SJCRH30 (cell line): ENCODE measurements at places on chromosomes 3 and 15. TPM values are rescaled to one million over a fixed set of nuclear protein-coding genes. Genes with fewer than 3 reads are reported as not detected.

DNA sequence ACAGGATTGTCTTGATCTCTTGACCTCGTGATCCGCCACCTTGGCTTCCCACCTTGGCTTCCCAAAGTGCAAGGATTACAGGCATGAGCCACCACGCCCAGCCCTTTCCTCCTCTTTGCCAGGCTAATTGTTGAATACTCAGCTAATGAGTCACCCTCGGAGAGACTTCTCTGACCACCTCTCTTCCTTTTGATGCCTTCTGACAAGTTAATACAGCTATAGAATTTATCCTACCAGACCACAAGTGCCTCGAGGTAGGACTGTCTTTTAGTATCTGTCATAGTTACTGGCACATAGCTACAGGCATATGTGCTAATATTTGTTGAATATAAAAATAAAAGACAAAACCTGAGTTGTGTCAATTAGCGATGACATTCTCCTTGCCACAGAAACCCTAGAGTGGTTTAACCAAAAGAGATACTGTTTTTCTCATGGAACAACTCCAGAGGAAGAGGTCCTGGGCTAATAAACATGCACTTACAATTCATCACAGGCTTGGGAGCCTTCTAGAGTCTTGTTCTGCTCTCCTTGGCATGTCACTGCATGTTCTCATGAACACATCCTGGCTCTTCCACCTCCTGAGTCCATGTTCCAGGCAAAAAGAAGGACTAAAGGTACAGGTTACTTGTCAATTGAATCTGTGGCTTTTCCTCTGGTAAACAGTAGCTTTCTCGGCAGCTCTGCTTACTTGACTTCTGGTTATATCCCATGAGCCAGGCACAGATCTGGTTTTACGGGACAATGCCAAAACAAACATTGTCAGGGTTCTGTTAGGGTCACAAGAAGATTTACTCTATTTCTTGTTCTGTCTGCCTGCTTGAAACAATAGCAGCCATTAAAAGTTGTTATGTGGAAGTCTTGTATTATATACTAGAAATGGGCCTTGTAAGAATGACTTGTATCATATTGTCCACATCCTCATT is 332.3 kb downstream of the THSD4 start:
- DNase-seq: no peak

DNA sequence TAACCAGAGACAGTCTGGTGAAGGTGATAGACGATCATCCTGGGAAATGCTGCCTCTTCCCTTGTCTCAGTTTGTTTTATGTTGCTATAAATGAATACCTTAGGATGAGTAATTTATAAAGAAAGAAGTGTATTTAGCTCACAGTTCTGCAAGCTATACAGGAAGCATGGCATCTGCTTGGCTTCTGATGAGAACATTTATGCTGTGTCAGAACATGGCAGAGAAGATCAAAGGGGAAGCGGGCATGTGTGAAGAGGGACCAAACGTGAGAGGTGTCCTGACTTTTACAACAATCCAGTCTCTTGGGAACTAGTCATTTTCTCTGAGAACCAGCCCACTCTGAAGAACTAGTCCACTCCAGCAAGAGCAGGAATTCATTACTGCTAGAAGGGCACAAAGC is 9.6 kb downstream of the CMC1 start:
- DNase-seq: no peak

DNA sequence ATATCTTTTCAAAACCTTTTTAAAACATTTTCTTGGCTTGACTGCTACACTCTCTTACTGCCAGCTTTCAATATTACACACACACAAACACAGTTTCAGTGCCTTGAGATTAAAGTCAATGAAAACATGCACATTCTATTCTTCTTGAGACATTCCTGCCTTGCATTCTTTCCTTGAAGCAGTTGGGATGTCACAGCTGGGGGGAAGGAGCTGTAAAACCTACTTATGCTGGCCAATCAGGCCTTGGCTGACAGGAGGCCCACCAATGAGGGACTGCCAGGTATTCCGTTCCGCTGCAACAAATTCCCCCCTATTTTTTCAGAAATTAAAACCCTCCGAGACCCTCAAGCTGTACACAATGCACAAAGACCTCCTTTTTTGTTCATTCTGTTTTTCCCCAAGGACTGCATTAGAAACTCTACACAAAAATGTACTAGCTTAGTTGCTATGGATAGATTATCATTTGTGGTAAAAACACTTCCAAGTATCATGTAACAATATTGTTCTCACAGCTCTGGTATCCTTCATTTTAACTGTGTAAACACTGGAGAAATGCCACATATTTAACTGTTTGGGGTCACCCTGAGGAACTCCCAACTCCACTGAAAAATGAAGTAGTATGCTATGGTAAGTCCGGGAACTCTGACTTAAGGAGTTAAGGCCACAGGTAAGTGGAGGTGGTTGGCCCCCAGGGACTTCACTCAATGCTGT is 18.5 kb downstream of the FSTL1 start:
- peak; percentile 55 for DNase-seq

GRCh38 chr3:58900386-58900785 is 149.4 kb downstream of the CFAP20DC start:
- DNase-seq: no peak

GRCh38 chr15:81596159-81596865 is 222.3 kb upstream of the TMC3 start:
- DNase-seq: no peak

DNA sequence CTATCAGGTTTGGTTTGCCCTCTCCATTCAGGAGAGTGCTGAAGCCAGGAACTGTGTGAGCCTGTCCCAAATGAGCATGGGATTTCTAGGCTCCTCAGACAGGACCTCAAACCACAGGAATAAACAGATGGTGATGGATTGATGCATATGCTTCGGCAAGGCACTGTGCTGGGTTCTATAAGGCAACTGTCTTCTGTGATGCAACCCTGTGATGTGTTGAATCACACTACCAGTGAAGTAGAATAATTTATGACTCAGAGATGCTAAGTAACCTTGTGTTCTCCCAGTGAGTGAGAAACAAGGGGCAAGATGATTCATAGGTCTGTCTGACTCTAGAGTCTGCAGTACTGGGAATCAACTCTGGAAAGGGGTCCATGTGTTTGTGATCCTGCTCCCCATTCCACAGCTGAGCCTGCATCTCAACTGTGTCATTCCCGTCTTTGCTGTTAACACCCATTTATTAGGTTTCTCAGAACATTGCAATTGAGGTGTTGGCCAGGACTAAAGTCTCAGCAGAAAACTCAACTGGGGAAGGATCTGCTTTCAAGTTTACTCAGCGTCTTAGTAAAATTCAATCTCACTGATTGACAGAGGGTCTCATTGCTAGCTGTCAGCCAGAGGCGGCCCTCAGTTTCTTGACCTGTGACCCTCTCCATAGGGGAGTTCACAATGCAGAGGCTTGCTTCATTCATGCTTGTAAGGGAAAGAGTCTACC is 510.1 kb upstream of the CFAP20DC start:
- peak; percentile 20 for DNase-seq

DNA sequence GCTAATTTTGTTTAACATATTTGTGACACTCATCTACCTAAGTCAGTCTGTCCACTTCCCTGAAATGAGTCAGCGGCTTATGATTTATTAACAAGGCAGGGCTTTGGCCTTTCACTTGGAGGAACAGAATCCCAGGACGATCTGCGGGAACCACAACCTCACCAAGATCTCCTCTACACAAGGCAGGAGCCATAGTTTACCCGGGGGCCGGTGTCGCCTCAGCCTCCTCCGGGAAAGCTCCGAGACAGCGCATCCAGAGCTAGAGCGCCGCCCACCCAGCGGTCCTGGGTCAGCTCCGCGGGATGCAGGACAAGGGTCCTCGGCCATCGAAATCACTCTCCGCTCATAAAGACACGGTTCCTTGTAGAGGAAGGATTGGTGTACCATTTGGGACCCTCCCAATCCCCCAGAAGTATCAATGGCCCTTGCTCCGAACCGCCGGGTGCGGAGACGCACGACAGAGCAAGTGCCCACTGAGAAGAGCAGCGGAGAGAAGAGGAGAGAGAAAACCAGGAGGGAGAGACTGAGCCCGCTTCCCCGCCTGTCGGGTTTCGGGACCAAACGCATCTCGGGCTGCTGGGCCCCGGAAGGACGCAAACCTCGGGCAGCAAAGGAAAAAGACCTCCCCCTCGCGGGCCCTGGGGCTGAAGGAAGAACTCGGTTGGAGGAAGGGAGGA is 13.1 kb upstream of the ALCAM start:
- no peak for DNase-seq

- no peak for DNase-seq
Measured at GRCh38 chr3:176661432-176661964, 535.8 kb downstream of the TBL1XR1 start.

GRCh38 chr3:123072152-123072551 is 5.3 kb downstream of the PDIA5 start:
- no peak for DNase-seq

DNA sequence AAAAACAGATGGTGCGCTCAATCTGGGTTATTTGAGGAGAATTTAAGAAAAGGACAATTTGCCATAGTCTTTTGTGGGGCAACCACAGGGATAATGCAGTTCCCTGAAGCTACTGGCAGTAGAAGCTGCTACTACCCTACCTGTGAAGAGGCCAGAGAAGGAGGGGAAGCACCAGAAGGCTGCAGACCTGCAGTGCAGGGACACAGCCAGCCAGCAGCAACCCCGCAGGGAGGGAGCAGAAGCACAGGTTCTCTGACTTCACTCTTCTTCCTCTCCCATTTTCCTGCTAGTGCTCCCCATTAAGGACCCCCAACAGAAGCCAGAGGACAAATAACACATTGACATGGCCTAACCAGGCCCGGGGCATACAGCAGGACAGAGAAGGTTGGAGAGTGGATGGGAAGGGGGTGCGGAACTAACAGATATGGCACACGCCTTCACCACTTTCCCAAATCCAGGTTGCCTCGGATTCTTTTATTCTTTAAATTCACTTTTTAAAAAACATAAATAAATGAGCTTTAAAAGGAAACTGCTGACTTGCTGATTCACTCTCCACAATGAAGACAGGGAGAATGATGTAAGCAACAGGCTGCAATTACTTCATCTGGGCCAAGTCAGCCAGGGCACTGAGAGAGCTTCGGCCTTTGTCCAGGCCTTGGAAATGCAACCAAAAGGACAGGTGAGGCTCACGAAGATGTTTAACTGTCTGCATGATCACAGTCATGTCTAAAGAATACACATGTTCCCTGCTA is 30.1 kb downstream of the POPDC2 start:
- DNase-seq: no peak

- no peak for DNase-seq
Measured at GRCh38 chr3:98551754-98552153, 20.0 kb downstream of the GPR15 start.

- DNase-seq: no peak
Measured at GRCh38 chr15:32898414-32898813, 180.6 kb downstream of the GREM1 start.

- no peak for DNase-seq
Measured at GRCh38 chr3:8320711-8321458, 180.7 kb upstream of the LMCD1 start.

GRCh38 chr15:79957741-79958140 is 13.3 kb downstream of the BCL2A1 start:
- no peak for DNase-seq

GRCh38 chr3:81270603-81271379 is 490.7 kb downstream of the GBE1 start:
- no peak for DNase-seq

Gene ROPN1
- not detected in 2 replicates for total RNA-seq

Gene MCCC1
- 15.0 and 17.5 TPM in 2 replicates for total RNA-seq

Gene GRK7
- 0.20 and 0.30 TPM in 2 replicates for total RNA-seq

Gene ZIC1
- 44.4 and 55.7 TPM in 2 replicates for total RNA-seq

Gene GOLGA8R
- total RNA-seq: 0.28 and 0.69 TPM in 2 replicates

Gene C3orf22
- total RNA-seq: not detected in 2 replicates

Gene HESX1
- 1.5 and 1.7 TPM in 2 replicates for total RNA-seq

Gene PDZRN3
- total RNA-seq: 27.3 and 29.5 TPM in 2 replicates
